Activated T-helper 1 cell treated with anti-CD3 and anti-CD28 coated beads, Interleukin-12 subunit alpha, Interleukin-12 subunit beta, Interleukin-2, Interleukin-4 antibody, amounts not matched to agents 30 ng/mL and 10 ng/mL and 1 ng/mL, durations not matched to agents 14 hours and 24 hours and 36 hours (primary cell): ENCODE measurements at places on chromosomes 12 and 14.
A peak's percentile ranks its signal among the peaks of the same experiment; 100 is the strongest.

- peak overlapping the region; percentile 58 for H3K27ac ChIP-seq
- no peaks in the 10 kb centered on the region for H3K4me1 ChIP-seq
- no peak for DNase-seq
- H3K36me3 ChIP-seq, result peaks cover 2% of the 10 kb centered on the region
Observed at GRCh38 chr14:29926701-29927375, 809 bp downstream of the PRKD1 start.

GRCh38 chr12:41846718-41847117 lies 298.0 kb downstream of the GXYLT1 start:
- DNase-seq, result no peak
- H3K27me3 ChIP-seq, result no peaks in the 10 kb centered on the region
- no peaks in the 10 kb centered on the region for H3K4me1 ChIP-seq
- no peaks in the 10 kb centered on the region for H3K36me3 ChIP-seq

DNA sequence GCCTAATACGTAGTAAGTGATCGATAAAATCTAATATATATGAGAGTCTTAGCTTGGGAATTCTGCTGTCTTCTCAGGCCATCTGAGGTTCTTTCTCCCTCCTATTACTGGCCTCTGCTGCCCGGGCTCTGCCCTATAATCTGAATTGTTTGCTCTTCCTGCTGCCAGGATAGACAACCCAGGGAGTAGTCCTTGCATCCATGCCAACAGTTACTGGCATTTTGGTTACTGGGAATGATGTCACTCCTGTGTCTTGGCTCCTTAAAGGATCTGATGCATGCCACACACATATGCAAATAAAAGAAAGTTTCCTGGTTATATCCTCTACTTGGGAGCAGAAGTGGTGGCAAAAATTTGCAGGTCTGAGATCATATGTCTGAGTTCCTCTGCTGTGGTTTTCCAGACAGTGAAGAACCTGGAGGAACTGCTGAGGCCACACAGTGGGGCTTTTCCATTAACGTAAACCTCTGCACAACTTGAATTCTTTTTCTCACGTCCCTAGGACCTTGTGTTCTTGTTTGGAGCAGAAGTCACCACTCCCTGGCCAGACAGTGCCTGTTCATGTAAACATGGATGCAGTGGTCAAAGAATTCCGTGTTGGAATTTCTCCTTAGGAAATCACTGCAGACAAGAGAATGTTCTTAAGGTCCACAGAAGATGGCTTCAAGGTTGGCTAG lies 320.6 kb upstream of the TBX3 start:
- no peaks in the 10 kb centered on the region for H3K36me3 ChIP-seq
- no peak overlapping the region for H3K27ac ChIP-seq
- H3K27me3 ChIP-seq, result no peaks in the 10 kb centered on the region
- no peaks in the 10 kb centered on the region for H3K4me1 ChIP-seq
- no peak for DNase-seq
- H3K4me3 ChIP-seq, result no peak overlapping the region

DNA sequence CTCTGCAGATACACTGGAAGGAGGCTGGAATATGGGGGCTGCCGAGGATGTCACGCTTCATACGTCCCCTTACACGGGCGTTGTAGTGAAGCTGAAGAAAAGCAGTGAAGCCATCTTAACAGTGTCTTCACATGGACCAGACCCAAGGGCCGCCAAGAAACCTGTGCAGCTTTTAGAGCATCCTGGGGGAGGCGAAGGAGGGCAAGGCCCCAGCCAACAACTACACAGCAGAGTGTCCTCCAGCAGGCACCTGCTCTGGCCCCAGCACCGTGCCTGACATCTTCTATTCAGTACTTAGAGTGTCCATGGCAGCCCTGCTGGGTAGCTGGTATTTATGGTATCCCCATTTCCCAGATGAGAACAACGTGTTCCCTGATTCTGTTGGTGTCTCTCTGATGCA lies 48.9 kb upstream of the RIN3 start:
- peaks cover 6% of the 10 kb centered on the region for H3K27me3 ChIP-seq
- no peak overlapping the region for H3K4me3 ChIP-seq
- no peak for DNase-seq
- peaks cover 27% of the 10 kb centered on the region for H3K4me1 ChIP-seq

GRCh38 chr14:30500222-30500621 lies 58.7 kb upstream of the G2E3 start:
- no peaks in the 10 kb centered on the region for H3K36me3 ChIP-seq
- DNase-seq, result no peak
- H3K4me3 ChIP-seq, result no peak overlapping the region
- no peak overlapping the region for H3K27ac ChIP-seq
- H3K4me1 ChIP-seq, result no peaks in the 10 kb centered on the region

DNA sequence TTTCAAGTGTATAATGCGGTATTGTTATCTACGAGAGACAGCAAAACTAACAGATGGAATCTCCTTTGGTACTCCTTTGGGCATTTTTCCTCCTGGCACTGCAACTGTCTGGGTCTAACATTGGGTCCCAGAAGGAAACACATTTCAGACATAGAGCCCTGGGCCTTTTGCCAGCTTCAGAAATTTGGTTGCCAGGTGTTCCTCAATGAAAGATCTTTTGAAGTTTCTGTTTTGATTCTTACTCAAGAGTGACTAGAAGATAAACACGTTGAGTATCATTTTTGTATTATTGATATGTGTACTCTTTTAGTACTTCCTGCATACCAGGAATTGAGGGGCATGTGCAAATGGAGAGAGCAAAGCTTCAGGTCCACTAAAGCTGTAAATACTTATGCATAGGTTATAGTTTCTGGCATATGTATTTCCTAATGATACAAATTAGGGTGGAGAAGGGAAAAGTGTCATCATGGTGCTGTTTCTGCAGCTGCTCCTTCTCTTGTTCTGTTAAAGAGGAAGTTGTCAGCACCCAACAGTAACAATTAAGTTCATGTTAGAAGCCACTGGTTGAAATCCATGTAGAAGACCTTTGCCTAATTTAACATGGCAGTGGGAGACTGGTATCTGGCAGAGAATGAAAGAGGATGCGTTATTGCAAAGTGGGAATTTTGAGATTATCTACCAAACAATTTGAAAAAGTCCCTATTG lies 53.5 kb downstream of the SLC38A6 start:
- peak overlapping the region; percentile 4 for H3K4me3 ChIP-seq
- no peak for DNase-seq
- H3K27ac ChIP-seq, result peak overlapping the region; percentile 61
- no peaks in the 10 kb centered on the region for H3K36me3 ChIP-seq
- peaks cover 10% of the 10 kb centered on the region for H3K4me1 ChIP-seq

DNA sequence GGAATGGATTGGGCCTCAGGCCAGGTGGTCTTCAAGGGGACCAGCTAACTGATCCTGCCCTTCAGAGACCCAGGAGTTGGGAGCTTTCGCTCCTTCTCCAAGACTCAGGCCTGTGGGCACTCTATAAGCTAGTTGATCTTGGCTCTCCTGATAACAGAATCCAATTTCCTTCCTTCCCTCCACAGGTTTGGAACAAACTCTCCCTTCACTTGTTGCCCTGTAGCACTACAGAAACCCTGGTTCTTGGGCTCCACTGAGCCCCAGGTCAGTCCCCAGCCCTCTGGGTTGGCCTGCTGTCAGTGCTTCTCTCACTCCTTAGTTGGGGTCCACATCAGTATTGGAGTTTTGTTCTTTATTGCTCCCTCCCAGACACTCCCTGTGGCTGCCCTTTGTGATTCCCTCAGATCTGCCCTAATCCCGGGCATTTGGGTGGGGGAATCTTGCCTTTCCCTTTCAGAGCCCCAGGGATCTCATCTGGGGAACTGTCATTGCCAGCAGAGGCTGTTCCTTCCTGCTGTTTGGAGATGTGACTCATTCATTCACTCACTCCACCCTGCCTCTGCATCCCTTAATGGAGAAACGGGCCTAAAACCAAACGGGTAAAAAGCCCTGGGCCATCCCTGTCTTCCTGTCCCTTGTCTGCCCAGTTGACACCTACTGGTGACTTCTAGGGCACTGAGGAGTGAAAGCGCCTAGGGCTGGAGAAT lies 4.4 kb upstream of the GPD1 start:
- no peak overlapping the region for H3K27ac ChIP-seq
- H3K27me3 ChIP-seq, result peaks cover 2% of the 10 kb centered on the region
- DNase-seq, result no peak
- no peak overlapping the region for H3K4me3 ChIP-seq
- peaks cover 54% of the 10 kb centered on the region for H3K36me3 ChIP-seq
